ENCODE measurements at places on chromosomes 12 and 14.
A peak's percentile ranks its signal among the peaks of the same experiment; 100 is the strongest.

DNA sequence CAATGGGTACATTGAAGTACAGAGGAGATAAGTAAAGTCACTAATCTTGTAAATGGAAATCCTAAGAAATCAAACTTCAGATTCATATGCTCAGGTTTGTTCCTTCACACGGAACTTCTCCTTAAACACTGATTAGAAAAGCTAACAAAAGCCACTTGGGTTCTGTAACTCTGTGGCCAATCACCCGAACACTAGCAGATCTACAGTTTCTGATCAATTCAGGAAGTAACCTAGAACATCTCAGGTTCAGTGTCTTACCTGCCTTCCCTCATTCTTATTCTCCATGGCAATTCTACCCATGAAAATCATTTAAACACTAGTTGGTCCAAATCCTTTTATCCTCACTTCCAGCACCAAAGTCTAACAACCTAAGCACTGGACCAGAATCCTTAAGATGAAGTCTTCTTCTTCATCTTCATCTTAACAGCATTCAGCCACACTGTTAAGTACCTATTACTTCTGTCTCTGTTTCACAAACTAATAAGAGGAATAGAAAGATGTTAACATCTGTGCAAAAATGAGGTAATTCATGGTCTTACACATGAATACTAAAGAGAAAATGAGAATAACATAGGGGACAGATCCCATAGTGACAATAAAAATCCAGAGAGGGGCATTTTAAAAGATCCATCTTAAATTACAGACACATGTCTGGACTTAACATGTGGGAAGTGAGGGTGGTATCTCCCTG lies 184.5 kb downstream of the SSPN start:
- no peak for DNase-seq

GRCh38 chr12:99133401-99133800 lies 488.3 kb downstream of the APAF1 start:
- DNase-seq = no peak

GRCh38 chr14:91383439-91383838 lies 34.2 kb downstream of the CCDC88C start:
- DNase-seq = no peak

- no peak for DNase-seq
Observed at GRCh38 chr14:38882533-38882932, 220.5 kb downstream of the SEC23A start.

GRCh38 chr12:452667-453210 lies 7.0 kb upstream of the B4GALNT3 start:
- DNase-seq = peak; percentile 23

DNA sequence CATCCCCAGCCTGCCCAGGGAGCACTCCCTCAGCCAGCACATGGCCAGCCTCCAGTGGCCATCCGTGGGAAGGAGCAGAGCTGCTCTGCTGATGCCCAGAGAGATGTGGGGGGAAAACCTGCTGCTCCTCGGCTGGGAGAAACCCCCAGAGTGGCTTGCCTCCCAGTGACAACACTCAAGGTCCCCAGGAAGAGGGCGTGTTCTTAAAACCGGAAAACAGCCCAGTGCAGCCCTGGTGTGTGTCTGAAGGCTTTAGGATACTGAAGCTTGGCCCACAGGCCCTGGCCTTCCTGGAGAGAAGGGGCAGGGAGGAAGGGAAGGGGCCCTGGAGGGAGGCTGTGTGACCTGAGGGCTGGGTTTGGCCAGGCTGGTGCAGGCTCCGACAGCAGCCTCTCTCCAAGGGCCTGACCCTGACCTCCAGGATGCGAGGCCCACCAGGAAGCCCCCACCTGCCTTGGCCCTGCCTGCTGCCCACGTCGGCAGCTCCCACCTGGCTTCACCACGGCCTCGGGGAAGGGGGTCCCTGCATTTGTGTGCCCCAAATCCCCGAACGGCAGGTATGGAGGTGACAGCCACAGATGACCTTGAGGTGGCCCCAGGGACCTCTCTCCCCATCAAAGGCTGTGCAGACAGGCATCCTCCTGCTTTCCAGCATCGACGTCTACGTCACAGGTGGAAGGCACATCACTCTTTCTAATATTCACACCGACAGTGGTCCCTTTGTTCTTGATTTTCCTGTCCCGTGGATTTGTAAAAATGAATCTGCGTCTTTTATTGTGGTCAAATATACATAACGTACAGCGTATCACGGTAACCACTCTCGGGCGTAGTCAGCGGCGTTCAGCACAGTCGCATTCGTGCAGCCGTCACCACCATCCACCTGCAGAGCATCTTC lies 190.0 kb upstream of the C14orf180 start:
- no peak for DNase-seq

GRCh38 chr14:59919570-59920377 lies at the start of gene LRRC9:
Gene LRRC9 (plus strand): TSS chr14:59920144.
- no peak for DNase-seq

GRCh38 chr14:61558271-61558670 lies 137.0 kb upstream of the HIF1A start:
- no peak for DNase-seq

- no peak for DNase-seq
Observed at GRCh38 chr12:48281811-48282210, 68.9 kb downstream of the ZNF641 start.

GRCh38 chr12:23655112-23655511 lies 294.4 kb downstream of the SOX5 start:
- DNase-seq = no peak

DNA sequence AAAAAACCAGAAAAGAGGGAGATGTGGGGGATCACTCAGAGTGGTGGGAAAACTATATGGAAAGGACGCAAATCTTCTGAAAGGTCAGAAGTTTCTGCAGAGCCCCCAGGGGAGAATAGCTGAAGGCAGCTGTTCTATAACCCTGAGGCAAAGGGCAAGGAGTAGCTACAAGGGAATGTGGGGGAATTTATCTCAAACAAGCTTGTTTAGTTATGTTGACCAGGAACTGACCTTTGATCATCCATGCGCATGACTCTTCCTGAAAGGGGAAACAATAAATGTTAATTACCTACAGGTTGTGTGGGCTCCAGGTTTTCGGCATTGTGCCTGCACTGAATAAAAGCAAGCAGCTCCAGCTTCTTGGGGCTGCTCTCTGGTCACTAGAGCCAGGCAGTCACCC lies 968.5 kb downstream of the AACS start:
- DNase-seq = no peak

- DNase-seq = no peak
Observed at GRCh38 chr12:15329891-15330290, 7.6 kb downstream of the PTPRO start.

DNA sequence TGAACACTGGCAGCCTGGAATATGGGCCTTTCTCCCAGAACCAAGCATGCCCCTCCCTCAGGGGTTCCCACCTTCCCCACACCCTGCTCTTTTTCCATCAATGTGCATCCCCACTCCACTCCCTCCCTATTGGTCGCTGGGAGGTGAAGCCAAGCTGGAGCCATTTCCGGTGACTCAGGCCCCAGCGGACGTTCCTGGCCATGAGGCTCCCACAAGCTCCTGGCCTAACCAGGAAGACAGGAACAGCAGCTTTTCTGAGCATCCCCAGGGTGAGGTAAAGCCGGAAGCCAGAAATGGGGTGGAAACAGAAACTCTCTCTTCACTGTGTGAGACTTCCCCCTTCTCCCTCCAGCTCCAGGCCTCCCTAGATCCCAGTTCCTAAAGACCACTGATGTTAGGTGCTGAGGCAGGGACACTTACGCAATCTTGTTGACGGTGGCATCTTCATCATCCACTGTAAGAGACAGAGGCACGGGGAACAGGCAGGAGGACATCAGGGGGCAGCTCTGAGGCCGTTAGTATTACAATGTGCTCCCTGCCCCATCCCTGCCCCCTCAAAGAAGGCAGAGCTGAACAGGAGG lies 5.1 kb downstream of the LMBR1L start:
- DNase-seq = no peak

DNA sequence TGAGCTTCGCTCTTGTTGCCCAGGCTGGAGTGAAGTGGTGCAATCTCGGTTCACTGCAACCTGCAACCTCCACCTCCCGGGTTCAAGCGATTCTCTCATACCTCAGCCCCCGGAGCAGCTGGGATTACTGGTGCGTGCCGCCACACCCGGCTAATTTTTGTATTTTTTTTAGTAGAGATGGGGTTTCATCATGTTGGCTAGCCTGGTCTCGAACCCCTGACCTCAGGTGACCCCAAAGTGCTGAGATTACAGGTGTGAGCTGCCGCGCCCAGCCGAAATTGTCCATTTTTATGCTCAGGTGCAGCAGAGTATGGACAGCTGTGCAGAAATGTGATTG lies 19.2 kb upstream of the CYP46A1 start:
- DNase-seq = no peak

DNA sequence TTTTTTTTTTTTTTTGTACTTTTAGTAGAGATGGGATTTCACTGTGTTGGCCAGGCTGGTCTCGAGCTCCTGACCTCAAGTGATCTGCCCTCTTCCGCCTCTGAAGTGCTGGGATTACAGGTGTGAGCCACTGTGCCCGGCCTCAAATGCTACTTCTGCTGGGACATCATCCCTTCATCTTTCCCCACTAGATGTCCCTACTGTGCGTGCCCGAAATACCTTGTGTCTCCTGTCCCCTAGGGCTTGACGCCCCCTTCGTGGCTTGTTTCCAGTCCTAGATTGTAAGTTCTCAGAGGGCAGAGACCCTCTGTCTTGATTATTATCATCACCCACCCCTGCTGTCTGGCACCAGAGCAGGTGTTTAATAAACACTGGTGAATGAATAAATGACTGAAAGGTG lies 14.9 kb downstream of the CCDC63 start:
- no peak for DNase-seq

- DNase-seq = no peak
Observed at GRCh38 chr12:43287706-43288383, 264.2 kb downstream of the ADAMTS20 start.

DNA sequence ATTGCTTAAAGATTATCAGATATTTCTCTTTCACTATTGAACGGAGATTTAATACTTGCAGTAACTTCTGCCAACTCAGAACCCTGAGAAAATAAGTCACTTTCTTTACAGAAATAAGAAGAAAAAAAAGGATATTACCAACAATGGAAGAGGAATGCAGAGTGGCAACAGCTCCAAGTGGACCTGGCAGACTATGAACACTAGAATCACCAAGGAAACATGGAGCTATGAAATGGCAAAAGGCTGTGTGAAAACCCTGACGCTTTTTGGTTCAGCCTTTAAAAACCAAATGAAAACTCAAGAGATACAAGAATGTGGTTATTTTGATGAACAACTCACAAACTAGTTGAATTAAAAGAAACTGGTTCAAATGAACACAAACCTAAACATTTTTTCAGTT lies 17.7 kb downstream of the DTD2 start:
- DNase-seq = no peak

- DNase-seq = no peak
Observed at GRCh38 chr12:101042211-101042610, 167.8 kb downstream of the SLC5A8 start.

DNA sequence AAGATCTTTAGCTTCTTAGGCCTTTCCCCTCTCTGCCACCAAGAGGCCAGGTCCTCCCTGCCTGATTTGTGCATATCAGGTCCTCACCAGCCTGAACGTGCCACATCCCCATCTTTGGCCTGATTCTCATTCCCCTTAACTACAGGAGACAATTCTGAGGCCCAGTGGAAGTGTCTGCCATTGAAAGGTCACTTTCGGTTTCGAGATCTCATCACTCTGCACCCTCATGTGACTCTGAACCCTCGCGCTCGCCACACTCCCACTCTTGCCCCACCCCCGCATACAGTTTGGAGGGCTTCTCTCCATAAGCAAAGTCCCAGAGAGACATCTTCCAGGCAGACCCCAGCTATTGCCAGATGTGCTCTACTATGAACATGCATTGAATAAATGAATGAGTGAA lies 189.0 kb downstream of the NTF3 start:
- DNase-seq = no peak

- DNase-seq = no peak
Observed at GRCh38 chr12:18932211-18932610, 194.3 kb downstream of the CAPZA3 start.

All from activated CD4-positive, alpha-beta T cell treated with anti-CD3 and anti-CD28 coated beads, Interleukin-2, amount 50 U/mL, for 24 hours (primary cell).